A549 treated with ZK216348 at 1 μM for 4 hours (cell line): ENCODE measurements at places on chromosomes 4 and X. TPM values are rescaled to one million over a fixed set of nuclear protein-coding genes. Genes with fewer than 3 reads are reported as not detected.

The FRG2 gene
- total RNA-seq = 0.12 TPM in 1 of 5 replicates, not detected in the others

The REPS2 gene
- 0.50 to 2.2 TPM (median 0.81 TPM) in 5 replicates for total RNA-seq

The DMP1 gene
- not detected in 5 replicates for total RNA-seq

The QRFPR gene
- 0.12 TPM in 1 of 5 replicates, not detected in the others for total RNA-seq

The GC gene
- not detected in 5 replicates for total RNA-seq

The SYTL4 gene
- 1.6 to 3.6 TPM (median 2.8 TPM) in 5 replicates for total RNA-seq

The CXCL1 gene
- total RNA-seq = 8.3 to 14.5 TPM (median 12.0 TPM) in 5 replicates
